NCI-H1694 (cell line): ENCODE measurements at places on chromosomes 4 and X.

DNA sequence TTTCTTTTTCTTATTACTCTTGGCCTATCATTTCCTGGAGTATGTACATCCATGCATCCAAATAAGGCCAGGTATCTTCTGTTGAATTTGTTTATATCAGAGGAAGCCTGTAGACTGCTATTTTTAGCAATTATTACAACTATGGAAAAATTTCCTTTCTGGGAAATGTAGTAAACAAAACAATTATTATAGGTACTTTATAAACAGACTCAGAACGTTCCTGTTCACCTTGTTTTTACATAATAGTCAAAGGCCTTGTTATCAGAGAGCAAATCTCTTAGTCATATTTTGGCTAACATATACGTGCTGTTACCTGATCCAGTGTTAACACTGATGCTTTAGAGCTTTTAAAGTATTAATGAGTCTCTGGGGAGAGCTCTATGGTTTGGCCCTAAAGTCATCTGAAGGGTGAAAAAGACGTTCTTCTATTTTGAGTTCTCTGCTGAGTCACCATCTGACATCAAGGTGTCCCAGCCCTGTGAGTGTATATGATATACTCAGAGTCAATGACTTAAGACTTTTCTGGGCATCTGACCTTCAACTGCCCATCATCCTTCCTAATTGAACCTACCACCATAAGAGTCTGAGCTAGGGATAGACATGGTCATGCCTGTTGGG lies 7.3 kb downstream of the SPARCL1 start:
- DNase-seq, result no peak

DNA sequence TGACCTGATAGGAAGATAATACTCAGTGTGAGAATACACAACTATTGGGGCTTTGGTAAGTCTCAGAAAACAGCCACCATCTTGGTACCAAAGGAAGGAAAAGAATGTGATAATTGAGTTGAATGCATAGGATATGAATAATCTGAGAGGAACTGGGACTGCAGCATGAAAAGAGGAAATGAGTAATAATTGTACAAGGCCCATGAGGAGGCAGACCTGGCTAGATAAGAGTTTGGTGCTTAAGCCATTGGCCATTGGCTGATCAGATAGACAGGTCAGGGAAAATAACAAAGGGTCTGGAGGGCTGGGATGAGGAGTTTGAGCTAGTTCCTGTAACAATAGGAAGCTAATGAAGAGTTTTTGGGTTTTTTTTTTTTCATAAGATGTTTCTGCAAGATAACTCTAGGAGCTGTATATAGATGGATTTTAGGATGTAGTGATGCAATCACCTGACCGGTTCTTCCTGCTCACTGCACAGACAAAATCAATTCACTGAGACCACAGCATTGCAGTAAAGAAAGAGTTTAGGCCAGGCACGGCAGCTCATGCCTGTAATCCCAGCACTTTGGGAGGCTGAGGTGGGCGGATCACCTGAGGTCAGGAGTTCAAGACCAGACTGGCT lies 5.3 kb upstream of the TRMT2B start:
- DNase-seq, result no peak

GRCh38 chrX:110437686-110438085 lies 79.0 kb downstream of the RTL9 start:
- DNase-seq, result no peak

DNA sequence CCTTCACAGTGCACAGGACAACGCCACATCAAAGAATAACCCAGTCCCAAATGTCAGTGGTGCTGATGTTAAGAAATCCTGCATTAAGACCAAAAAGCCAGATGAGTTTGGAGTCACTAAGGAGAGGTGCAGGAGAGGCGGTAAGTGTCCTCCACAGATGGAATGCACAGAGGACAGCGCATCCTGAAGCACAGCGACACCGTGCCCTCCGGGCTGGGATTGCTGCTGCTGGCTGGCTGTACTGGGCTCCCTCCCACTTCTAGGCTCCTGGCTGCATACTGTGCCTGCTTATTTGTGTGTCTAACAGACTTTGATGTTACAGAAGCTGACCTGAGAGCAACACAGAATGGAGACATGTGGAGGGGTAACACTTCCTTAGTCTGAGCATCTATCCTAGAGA lies 325.6 kb upstream of the BOD1L1 start:
- DNase-seq, result no peak

GRCh38 chr4:174554231-174554728 lies 32.0 kb upstream of the HPGD start:
- no peak for DNase-seq

- DNase-seq, result peak; percentile 53
These were observed 64.1 kb downstream of the QDPR start for GRCh38 chr4:17447675-17448298.

DNA sequence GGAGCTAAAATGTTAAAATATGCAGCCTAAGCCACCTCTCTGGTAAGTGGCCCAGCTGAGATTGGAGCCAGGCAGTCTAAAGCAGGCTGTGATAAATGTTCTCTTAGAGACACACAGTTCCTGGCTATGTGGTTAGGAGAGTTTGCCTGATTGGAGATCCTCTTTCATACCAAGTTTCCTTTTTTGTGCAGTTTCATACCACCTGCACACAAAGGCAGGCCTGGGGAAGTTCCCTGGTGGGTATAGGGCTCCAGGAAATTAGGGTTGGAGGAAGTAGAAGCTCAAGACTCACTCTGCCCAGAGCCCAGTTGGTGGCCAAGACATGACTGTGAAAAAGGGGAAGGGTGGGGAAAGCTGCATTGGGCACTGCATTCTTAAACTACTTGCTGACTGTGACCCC lies 16.9 kb downstream of the CYBB start:
- no peak for DNase-seq

GRCh38 chr4:43782391-43782790 lies 666.2 kb downstream of the KCTD8 start:
- no peak for DNase-seq

- no peak for DNase-seq
These were observed 56.5 kb downstream of the SORCS2 start for GRCh38 chr4:7248857-7249256.

GRCh38 chrX:45840411-45840950 lies 639.8 kb upstream of the DIPK2B start:
- no peak for DNase-seq

GRCh38 chr4:13821522-13821921 lies 194.0 kb upstream of the BOD1L1 start:
- no peak for DNase-seq

DNA sequence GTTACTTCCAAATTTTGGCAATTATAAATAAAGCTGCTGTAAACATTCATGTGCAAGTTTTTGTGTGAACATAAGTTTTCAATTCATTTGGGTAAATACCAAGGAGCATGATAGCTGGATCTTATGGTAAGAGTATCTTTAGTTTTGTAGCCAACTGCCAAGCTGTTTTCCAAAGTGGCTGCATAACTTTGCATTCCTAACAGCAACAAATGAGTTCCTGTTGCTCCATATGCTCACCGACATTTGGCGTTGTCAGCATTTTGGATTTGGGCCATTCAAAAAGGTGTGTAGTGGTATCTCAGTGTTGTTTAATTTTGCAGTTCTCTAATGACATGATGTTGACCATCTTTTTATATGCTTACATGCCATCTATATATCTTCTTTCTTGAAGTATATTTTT lies 208.5 kb downstream of the INPP4B start:
- no peak for DNase-seq
